Renal cortical epithelial cell (primary cell): ENCODE measurements at places on chromosomes 1 and 21. TPM values are rescaled to one million over a fixed set of nuclear protein-coding genes. Genes with fewer than 3 reads are reported as not detected.

SELP gene
- total RNA-seq, result not detected in 2 replicates

SHE gene
- 0.17 and 0.35 TPM in 2 replicates for total RNA-seq

AGO1 gene
- total RNA-seq, result 4.9 and 17.9 TPM in 2 replicates

CACHD1 gene
- total RNA-seq, result 3.3 and 5.9 TPM in 2 replicates

OR2T33 gene
- total RNA-seq, result not detected in 2 replicates

HMCN1 gene
- 0.17 and 57.9 TPM in 2 replicates for total RNA-seq
